RCC 7860 (cell line): ENCODE measurements at places on chromosomes 1 and 21.

DNA sequence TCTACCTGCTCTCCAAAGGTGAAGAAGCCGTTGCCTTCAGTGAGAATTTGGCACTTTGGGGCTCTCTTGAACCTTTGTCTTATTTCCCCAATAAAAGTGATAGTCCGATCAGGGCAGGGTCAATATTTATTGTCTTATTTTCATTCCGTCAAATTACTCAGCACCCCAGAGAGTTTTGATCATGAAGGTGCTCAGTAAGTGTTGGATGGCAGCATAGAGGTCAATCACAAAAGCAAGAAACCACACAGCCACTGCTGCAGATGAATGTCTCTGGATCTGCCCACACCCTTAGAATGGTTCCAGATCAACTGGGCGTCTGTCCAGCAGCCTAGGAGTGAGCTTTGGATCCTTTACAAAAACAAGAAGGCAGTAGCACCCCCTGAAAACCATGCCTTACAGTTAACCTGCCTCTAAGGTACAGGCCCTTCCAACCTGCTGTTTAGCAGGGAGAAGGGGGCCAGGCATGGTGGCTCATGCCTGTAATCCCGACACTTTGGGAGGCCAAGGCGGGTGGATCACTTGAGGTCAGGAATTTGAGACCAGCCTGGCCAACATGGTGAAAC, 97.3 kb downstream of the PSMG1 start:
- no peak for DNase-seq

- no peak for DNase-seq
Measured at GRCh38 chr1:231613419-231614349, 12.9 kb upstream of the DISC1 start.

DNA sequence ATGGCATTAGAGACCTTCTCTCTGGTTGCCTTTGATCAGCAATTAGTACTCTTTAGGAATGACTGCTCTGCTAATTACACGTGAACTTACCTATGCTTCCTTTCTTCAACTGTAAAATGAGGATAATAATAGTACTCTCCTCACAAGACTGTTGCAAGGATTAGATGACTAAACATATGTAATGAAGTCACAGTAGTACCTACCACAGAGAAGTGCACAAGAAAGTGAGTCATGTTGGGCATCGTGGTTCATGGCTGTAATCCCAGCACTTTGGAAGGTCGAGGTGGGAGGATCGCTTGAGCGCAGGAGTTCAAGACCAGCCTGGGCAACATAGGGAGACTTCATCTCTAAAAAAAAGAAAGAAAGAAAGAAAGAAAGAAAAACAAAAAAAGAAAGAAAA, 68.1 kb upstream of the AK4 start:
- peak; percentile 54 for DNase-seq

- no peak for DNase-seq
Measured at GRCh38 chr21:32382108-32382644, 10.6 kb downstream of the URB1 start.

DNA sequence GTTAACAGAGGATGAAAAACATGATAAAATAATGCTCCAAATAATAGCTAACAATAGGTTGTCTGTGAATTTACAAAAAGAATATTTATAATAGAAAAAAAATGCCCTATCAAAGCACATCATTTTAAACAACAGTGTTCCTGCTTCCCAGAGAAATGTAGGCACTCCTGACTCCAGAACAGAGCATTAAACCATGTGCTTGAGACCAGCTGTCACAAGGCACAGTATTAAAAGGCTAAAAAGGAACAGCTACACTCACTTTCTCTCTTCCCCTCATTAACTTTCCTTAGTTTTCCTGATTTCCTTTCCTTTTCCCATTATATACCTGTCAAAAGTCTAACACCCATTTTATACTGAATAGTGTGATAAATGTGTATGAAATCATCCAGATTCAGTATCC, 10.9 kb downstream of the VAV3 start:
- DNase-seq = no peak

- DNase-seq = no peak
Measured at GRCh38 chr1:94743862-94744261, 76.3 kb upstream of the SLC44A3 start.

DNA sequence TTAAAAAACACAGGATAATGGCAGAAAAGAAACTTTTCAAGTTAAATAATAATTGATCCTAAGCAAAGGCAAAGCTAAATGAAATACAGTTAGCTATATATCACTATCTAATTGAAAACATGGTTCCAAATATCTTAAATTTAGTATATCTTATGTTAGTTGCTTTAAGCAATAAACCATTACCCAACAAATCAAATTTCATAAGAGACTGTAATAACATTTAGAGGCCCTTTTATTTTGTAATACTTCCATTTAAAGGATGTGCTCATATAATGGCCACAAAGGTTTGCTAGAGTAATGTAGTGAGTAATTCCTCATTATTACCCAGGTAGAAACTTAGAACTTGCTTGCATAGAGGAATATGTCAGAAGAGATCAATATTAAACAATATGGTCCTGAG, 32.3 kb downstream of the RPL5 start:
- no peak for DNase-seq

GRCh38 chr1:78491451-78492071, 787 bp downstream of the PTGFR start:
- DNase-seq = peak; percentile 76

DNA sequence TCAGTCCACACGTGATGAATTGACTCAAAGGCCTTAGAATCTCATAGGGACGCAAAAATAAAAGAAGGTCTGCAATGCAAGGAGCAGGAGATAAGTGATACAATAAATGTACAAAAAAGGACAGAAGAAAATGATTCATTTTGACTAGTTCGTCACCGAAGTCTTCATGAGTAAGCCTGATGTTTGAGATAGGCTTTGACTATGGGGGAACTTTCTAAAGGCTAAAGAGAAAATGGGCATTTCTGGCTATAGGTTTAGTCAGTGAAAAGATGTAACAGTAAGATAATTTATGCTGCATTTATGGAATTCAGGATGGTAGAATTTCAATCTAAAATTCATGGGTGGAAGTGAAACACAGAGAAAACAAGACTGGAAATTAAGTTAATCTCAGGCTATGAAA, 163.0 kb downstream of the ADGRL4 start:
- DNase-seq = no peak

DNA sequence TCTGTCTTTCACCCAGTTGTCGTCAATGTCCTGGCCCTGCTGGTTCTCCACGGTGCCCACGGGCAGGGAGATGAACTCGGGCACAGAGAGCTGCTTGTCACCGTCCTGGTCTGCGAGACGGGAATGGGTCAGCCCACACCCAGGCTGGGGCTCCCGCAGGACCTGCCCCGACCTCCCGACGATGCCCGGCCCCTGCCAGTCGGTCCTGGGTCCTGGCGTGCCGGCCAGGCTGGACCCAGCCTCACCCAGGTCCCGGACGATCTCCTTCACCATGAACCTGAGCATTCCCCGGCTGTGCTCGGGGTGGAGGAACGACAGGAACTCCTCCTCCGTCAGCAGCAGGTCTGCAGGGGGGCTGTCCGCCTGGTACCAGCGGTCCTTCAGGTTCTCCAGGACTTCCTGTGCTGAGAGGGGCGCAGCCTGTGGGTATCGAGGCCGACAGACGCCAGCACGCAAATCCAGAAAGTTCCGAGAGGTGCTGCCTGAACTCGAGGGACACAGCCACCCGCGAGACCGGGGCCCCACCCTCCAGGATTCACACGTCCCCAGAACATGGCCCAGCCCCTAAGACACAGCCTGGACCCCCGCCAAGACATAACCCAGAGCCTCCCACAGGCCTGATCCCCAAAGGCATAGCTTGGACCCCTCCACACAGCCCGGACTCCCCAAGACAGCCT, 4.7 kb upstream of the TNFRSF4 start:
- DNase-seq = no peak

GRCh38 chr21:34807146-34807880, 138.5 kb downstream of the CLIC6 start:
- DNase-seq = peak; percentile 96

- no peak for DNase-seq
Measured at GRCh38 chr1:10764296-10764798, 32.1 kb downstream of the CASZ1 start.

DNA sequence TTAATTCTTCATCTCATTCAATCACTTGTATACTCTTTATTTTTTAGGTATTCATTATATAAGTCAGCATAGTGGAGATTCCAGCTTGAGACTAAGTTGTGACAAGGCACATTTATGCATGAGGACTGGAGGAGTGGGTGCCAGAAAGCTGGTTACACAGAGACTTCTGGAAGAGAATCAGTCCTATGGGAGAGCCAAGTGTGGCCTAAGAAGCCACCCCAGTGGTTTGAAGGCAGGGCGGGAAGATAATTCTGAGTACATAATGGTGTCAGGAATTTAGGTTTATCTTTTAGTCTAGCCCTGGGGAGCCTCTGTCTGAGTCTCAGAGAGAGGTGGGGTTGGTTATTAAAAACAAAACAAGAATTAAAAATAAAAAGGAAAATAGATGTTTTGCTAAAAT, 83.0 kb downstream of the SPAG17 start:
- DNase-seq = no peak

GRCh38 chr1:227899820-227900449, 47.8 kb downstream of the WNT9A start:
- no peak for DNase-seq

DNA sequence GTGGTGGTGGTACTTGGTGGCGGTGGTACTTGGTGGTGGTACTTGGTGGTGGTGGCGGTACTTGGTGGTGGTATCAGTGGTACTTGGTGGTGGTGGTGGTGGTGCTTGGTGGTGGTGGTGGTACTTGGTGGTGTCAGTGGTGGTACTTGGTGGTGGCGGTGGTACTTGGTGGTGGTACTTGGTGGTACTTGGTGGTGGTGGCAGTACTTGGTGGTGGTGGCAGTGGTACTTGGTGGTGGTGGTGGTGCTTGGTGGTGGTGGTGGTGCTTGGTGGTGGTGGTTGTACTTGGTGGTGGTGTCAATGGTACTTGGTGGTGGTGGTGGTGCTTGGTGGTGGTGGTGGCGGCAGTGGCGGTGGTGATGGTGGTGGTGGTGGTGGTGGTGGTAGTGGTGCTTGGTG, 20.2 kb downstream of the COQ8A start:
- no peak for DNase-seq

DNA sequence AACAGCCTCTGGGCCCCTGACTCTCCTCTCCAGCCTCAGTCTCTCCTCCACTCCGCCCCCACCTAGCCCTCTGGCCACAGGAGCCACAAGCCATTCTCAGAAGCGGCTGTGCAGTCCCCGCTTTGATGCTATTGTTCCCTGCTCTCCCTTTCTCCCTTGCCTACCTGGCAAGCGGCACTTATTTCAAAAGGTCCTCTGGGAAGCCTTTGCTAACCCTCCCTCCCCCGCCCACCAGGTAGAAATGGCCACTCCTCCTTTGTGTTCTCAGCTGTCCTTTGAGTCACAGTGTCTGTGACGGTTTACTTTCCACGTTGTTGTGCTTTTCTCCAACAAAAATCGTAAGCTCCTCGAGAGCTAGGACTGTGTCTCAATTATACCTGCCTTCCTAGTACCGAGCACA, 338.4 kb upstream of the PROX1 start:
- no peak for DNase-seq

GRCh38 chr1:246219508-246220030, 287.5 kb downstream of the SMYD3 start:
- DNase-seq = no peak

DNA sequence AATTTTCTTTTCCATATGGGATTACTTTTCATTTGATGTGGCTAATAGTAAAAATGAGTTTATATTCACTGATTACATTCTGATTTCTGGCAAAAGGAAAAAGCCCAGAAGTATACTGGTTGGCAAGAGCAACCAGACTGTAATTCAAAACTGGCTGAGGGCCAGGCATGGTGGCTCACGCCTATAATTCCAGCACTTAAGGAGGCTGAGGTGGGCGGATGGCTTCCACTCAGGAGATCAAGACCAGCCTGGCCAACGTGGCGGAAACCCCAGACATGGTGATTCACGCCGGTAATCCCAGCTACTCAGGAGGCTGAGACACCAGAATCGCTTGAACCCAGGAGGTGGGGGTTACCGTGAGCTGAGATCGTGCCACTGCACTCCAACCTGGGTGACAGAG, 14.5 kb downstream of the SYT11 start:
- DNase-seq = no peak

- DNase-seq = no peak
Measured at GRCh38 chr1:164678136-164678700, 119.2 kb downstream of the PBX1 start.

DNA sequence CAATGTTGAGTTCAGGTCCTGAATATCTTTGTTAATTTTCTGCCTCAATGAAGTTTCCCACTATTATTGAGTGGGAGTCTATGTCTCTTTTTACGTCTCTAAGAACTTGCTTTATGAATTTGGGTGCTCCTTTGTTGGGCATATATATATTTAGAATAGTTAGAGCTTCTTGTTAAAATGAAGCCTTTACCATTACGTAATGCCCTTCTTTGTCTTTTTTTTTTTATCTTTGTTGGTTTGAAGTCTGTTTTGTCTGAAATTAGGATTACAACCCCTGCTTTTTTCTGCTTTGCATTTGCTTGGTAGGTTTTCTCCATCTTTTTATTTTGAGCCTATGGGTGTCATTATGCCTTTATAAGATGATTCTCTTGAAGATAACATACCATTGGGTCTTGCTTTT, 10.9 kb downstream of the CLCA4 start:
- DNase-seq = no peak

- DNase-seq = peak; percentile 56
Measured at GRCh38 chr1:227766015-227766634, 30.9 kb downstream of the SNAP47 start.

- no peak for DNase-seq
Measured at GRCh38 chr1:109083923-109084322, 6.6 kb upstream of the TMEM167B start.

DNA sequence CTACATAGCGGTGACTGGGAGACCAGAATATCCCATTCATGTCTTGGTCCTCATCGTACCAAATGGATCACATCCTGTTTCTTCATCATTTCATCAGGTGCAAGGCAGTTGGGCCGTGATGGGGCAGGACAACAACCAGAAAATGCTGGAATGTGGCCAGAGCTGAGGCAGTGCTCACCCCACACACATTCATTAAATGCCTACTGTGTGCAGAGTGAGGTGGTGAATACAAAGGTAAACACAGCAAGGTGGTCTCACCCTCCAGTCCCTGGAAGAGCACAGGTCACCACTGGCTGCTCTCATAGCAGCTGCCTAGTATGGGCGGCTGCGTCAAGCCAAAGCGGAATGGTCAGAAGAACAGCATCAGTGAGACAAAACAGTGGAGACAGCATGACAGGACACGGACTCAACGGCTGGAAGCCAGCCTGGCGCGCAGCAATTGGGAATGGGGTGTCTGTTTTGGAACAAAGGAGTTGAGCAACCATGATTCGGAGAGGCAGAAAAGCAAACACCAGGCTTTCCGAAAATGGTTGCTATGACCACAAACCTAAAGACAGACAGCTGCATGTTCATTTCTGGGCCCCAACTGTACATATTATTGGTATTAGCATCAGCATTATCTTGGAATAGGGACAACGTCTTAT, 5.6 kb upstream of the ADAMTSL4 start:
- DNase-seq = no peak

GRCh38 chr1:166272851-166273250, 106.0 kb upstream of the FAM78B start:
- DNase-seq = no peak

GRCh38 chr1:219542828-219543518, 69.9 kb downstream of the ZC3H11B start:
- peak; percentile 31 for DNase-seq

- peak; percentile 51 for DNase-seq
Measured at GRCh38 chr1:80217377-80217986, 1211.0 kb upstream of the ADGRL4 start.

- no peak for DNase-seq
Measured at GRCh38 chr1:26034504-26035202, 11.3 kb downstream of the SLC30A2 start.

- DNase-seq = no peak
Measured at GRCh38 chr1:188817814-188818213, 1659.8 kb downstream of the BRINP3 start.

- DNase-seq = no peak
Measured at GRCh38 chr1:26003262-26003661, 5.4 kb upstream of the PAFAH2 start.

- DNase-seq = no peak
Measured at GRCh38 chr1:45685308-45686014, 872 bp downstream of the GPBP1L1 start.
